H4 (cell line): ENCODE measurements at places on chromosomes 3 and 15. TPM values are rescaled to one million over a fixed set of nuclear protein-coding genes. Genes with fewer than 3 reads are reported as not detected.

The AADAC gene
- total RNA-seq: 0.08 TPM in 1 of 2 replicates, not detected in the other

The AGBL1 gene
- not detected in 2 replicates for total RNA-seq

The MOBP gene
- total RNA-seq: 0.17 TPM in 1 of 2 replicates, not detected in the other

The CEP70 gene
- total RNA-seq: 26.5 and 35.7 TPM in 2 replicates

The TRPM1 gene
- total RNA-seq: not detected in 2 replicates

The ADAMTS7 gene
- 1.5 and 5.5 TPM in 2 replicates for total RNA-seq

The EFHB gene
- not detected in 2 replicates for total RNA-seq

The MEGF11 gene
- 0.02 TPM in 1 of 2 replicates, not detected in the other for total RNA-seq

The PLIN1 gene
- 0.04 and 0.19 TPM in 2 replicates for total RNA-seq

The CCDC14 gene
- total RNA-seq: 22.5 and 27.0 TPM in 2 replicates

The ZNF717 gene
- total RNA-seq: 4.4 and 7.4 TPM in 2 replicates

The CACNA1D gene
- 1.3 and 1.4 TPM in 2 replicates for total RNA-seq

The MRAS gene
- 8.3 and 9.4 TPM in 2 replicates for total RNA-seq

The SNRPA1 gene
- total RNA-seq: 22.0 and 36.3 TPM in 2 replicates

The TICRR gene
- 5.1 and 5.3 TPM in 2 replicates for total RNA-seq

The XRN1 gene
- 10.6 and 34.8 TPM in 2 replicates for total RNA-seq

The VGLL3 gene
- total RNA-seq: 2.9 and 3.1 TPM in 2 replicates

The ATXN7 gene
- total RNA-seq: 3.7 and 4.0 TPM in 2 replicates

The FGD5 gene
- total RNA-seq: 0.17 TPM in 1 of 2 replicates, not detected in the other

The TRIM42 gene
- not detected in 2 replicates for total RNA-seq

The RPS27L gene
- total RNA-seq: 73.3 and 148 TPM in 2 replicates

The ADGRG7 gene
- total RNA-seq: not detected in 2 replicates

The CPNE9 gene
- 0.31 TPM in 1 of 2 replicates, not detected in the other for total RNA-seq

The ALS2CL gene
- total RNA-seq: 0.25 and 0.39 TPM in 2 replicates

The GOLGA8H gene
- total RNA-seq: 0.46 TPM in 1 of 2 replicates, not detected in the other

The DISP2 gene
- 0.14 and 0.27 TPM in 2 replicates for total RNA-seq

The ARNT2 gene
- total RNA-seq: 3.3 and 5.3 TPM in 2 replicates

The PROK2 gene
- not detected in 2 replicates for total RNA-seq

The C2CD4B gene
- not detected in 2 replicates for total RNA-seq

The SEC22A gene
- 58.4 and 66.6 TPM in 2 replicates for total RNA-seq

The SLC2A2 gene
- total RNA-seq: not detected in 2 replicates

The TGM4 gene
- total RNA-seq: 1.2 TPM in 1 of 2 replicates, not detected in the other

The MORF4L1 gene
- total RNA-seq: 382 and 419 TPM in 2 replicates

The GOLGA8S gene
- not detected in 2 replicates for total RNA-seq

The SH3GL3 gene
- total RNA-seq: 0.99 and 2.0 TPM in 2 replicates

The IQCH gene
- total RNA-seq: 0.43 and 1.4 TPM in 2 replicates

The TRH gene
- total RNA-seq: not detected in 2 replicates

The GPR160 gene
- 2.9 and 5.6 TPM in 2 replicates for total RNA-seq

The VILL gene
- total RNA-seq: not detected in 2 replicates

The CTXN2 gene
- not detected in 2 replicates for total RNA-seq

The AADACL2 gene
- not detected in 2 replicates for total RNA-seq

The QRICH1 gene
- total RNA-seq: 36.3 and 47.4 TPM in 2 replicates

The HMCES gene
- 39.3 and 58.0 TPM in 2 replicates for total RNA-seq

The EPHB3 gene
- total RNA-seq: 1.0 and 2.0 TPM in 2 replicates

The MUC13 gene
- 0.12 and 0.14 TPM in 2 replicates for total RNA-seq

The ONECUT1 gene
- total RNA-seq: 0.10 TPM in 1 of 2 replicates, not detected in the other

The LINGO1 gene
- total RNA-seq: 0.41 TPM in 1 of 2 replicates, not detected in the other

The FBLN2 gene
- not detected in 2 replicates for total RNA-seq
